ENCODE measurements at places on chromosomes 16 and 17.

DNA sequence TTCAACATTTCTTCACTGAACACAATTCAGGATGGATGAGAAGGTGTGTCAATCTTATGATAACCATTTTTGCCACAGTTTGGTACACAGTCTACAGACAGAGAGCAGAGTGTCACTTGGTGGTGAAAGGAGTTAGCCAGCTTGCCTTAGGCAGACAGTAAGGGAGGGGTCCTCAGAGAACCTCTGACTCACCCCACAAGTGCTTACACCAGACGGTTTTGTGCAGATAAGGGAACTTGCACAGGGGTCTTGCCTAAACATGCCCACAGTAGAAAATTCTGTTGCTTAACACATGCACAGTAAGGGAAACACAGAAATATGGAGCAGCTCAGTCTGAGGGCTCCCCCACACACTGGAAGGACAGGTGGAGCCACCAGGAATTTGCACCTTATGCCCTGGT lies 204.5 kb upstream of the CDH8 start:
- DNase-seq = peak; percentile 41

DNA sequence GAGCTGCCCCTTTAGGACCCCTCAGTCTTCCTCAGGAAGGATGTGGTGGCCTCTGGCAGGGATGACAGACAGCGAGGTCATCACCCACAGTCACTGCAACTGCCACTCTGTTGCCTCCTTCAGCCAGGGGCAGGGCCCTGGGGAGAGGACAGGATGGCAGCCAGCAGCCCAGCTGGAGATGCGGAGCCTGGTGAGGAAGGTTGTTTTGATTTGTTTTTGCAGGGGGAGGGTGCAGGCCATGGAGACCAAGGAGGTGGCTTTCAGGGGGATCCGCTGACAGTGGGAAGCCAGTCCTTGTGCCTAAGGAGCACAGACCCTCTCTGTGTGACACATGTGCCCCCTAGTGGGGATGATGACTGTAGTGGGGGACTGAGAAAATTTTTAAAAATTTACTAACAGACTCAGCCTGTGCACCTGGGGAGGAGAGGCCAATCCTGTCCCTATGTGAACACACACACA lies 7.4 kb downstream of the PRCD start:
- peak; percentile 84 for DNase-seq

GRCh38 chr17:13609941-13610340 lies 8.2 kb upstream of the HS3ST3A1 start:
- DNase-seq = no peak

GRCh38 chr16:79801646-79802045 lies 201.1 kb upstream of the MAF start:
- no peak for DNase-seq

GRCh38 chr16:49129935-49130334 lies 151.7 kb downstream of the CBLN1 start:
- DNase-seq = no peak

DNA sequence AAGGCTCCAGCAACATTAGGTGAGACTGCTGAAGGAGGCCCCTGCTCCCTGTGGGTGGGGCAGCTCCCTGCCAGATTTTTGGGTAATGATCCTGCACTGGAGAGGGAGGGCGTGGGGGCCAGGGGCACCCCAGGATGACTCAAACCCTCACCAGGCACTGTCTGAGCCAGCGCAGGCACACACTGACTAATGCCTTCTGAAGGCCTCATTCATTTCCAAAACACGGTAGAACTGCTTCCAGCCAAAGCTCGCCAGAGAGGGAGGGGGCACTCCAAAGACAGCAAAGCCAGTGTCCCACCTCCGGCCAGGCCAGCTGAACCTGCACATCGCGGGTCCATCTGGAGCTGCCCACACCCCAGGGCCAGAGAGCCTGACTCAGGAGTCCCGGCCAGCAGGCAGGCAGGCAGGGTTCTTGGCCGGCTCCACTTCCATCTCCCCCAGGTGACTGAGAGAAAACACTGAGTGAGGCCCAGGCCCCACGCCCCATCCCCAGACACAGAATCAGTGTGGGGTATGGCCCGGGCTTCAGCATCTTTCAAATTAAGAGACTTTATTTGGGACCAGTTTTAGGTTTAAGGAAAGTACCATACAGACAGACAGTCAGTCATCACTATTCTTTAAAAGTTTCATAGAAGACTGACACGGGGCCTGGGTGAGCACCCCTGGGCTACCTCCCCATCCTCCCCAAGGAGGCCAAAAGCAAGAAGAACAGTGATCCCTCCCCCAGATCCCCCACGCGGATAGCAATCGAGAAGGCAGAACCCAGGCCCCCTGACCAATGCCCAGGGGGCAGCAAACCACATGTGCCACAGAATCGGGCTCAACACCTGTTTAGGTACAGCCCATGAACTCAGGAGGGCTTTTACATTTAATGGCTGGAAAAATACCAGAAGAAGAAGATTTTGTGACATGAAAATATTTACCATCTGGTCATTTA lies 2.3 kb downstream of the PIEZO1 start:
- no peak for DNase-seq

GRCh38 chr16:12826559-12826958 lies 22.9 kb upstream of the CPPED1 start:
- no peak for DNase-seq

DNA sequence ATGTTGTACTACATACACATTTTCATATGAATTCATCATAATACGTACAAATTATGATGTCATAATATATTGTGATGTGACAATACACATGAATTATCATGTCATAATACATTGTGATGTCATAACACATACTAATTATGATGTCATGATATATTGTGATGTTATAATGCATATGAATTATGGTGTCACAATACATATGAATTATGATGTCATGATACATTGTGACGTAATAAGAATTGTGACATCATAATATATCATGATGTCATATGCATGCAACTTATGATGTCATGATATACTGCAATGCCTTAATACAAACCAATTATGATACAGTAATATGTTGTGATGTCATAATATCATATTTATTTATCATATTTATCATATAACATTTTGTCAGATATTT lies 2074.3 kb downstream of the TP53TG3F start:
- DNase-seq = no peak

- no peak for DNase-seq
Observed at GRCh38 chr17:74241431-74241830, 28.1 kb downstream of the TTYH2 start.

DNA sequence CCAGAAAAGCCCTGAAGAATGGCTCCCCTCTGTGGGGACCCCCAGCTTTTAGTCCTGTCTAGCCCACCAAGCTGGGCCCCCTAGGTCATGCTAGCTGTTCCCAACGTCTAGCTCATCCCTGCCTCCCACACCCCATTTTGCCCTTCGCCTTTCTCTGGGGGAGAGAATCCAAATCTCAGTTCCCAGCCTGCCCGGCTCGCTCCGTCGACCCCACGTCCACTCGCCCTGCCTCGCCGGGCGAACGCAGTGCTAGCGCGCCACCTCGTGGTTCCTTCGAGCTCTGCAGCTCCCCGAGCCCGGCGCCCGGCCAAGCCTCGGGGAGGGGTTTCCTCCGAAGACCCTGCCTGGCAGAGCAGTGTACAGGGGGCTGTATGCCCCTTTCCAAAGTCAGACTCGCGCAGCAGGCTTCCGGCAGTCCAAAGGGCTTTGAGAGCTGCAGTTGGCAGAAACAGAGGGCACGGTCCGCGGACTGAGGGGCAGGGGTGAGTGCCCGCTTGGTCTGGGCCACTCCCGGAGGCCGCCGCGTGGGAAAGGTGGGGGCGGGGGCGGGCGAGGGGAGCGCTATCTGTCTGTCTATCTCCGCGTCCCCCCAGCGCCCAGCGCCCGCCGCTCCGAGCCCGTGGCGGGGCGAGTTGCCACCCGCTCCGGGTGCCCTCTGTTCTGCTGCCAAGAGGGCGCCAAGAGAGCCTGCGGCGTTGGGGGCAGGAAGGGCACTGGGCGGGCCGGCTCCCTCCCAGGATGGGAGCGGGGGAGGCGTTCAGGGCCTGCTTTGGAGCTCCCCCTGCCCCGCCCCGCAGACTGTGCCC lies 1.7 kb upstream of the DLX3 start:
- DNase-seq = peak; percentile 40

GRCh38 chr17:34675143-34675542 lies 95.8 kb downstream of the TMEM132E start:
- no peak for DNase-seq

DNA sequence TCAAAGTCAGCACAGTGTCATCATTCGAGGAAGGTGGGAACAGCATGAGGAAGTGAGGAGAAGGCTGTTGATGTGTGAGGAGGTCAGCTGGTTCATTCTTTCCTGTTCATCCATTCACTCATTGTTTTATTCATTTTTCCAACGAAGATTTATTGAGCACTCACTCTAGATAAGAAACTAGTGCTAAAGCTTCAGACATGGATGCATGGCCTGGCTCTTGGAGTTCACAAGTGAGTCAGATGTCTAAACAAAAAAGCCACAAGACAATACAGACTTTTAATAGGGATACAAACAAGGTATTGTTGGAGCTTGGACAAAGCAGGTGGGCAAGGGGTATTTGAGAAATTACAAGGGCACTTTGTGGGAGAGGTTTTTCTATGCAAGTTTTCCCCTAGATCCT lies 31.3 kb upstream of the MPHOSPH6 start:
- DNase-seq = no peak

DNA sequence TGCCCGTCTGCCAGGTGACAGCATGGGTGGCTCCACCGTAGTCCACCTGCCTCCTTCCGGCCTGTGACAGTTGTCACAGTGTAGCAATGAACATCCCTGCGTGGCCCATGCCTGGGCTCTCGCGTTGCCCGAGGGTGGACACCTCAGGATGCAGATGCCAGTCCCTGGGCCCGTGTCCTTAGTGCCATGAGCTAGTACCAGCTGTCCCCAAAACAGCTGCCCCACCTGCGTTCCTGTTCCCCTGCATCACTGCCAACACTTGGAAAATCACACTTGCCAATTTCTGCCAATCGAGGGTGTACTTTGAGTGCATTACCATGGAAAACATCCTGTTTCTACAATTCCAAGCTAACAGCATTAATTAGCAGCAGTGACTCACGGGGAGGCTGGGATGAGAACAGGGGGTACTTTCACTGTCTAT lies 9.0 kb upstream of the C16orf95 start:
- no peak for DNase-seq

GRCh38 chr17:51742571-51742970 lies 415.9 kb downstream of the CA10 start:
- DNase-seq = no peak

DNA sequence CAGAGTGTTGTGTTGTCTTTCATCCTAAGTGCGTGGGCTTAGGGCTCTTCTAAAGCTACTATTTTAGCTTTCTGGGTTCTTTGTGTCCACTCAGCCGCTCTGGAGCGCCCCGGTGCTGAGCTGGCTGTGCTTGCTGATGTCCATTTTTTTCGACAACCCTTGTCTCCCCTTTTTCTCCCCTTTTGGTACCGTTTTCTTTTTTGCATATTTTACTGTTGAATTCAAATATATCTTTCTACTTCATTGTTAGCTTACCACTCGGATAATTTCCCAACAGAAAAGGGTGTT lies 1.2 kb downstream of the SRRM2 start:
- no peak for DNase-seq

DNA sequence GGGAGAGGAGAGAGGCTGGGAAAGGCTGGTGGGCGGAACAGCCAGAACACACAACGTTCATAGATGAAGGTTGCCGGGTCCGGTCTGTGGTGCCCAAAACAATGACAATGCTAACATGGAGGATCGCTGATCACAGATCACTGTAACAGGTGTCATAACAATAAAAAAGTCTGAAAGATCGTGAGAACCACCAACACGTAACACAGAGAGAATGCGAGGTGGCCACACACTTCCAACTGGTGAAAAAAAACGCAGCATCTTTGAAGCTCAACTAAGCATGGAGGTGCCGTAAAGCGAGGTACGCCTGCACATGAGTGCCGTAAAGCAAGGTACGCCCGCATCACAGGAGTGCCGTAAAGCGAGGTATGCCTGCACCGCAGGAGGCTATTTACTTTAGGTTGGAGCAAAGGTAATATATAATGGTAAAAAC lies 42.3 kb downstream of the ABR start:
- no peak for DNase-seq

DNA sequence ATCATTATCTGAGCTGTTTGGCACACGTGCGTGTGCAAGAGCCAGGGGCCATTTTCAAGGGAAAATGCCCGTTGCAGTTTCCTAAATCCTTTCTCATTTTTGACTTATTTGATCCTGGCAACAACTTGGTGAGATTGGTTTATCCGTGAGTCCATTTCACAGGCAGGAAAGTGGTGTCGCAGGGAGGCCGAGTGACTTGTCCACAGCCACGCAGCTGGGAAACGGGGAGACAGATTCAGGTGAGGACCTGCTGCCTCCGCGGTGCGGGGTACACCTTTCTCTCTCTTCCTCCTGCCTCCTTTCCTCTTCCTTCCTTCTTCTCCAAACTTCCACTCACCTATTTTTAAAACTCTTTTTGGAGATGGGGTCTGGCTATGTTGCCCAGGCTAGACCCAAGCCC lies 46.3 kb upstream of the ZCCHC14 start:
- no peak for DNase-seq

DNA sequence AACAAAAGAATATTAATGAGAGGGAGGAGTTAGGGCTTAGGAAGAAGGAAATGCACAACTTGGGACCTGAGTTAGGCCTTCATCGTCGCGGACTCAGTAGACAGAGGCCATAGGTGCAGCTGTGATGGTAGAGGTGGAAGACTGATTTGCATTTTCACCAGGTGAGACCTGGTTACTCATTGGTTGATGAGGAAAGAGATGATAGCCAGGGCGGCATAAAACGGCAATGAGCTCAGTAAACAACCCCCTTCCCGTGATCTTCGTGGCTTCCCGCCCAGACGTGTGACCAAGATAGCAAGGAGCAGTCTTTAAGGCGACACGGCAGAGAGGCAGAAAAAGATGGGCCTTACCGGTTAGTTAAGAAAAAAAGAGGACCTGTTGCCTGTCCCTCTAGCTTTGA lies at the start of gene TMC5:
TSS of gene TMC5 (plus strand) at position 244 of the 400 bp plus-strand sequence. CDS start 22,156 bp downstream, outside the sequence.
- no peak for DNase-seq

GRCh38 chr17:31289790-31290189 lies 7.2 kb downstream of the OMG start:
- DNase-seq = no peak

- no peak for DNase-seq
Observed at GRCh38 chr16:89020068-89020924, 43.3 kb upstream of the CBFA2T3 start.

DNA sequence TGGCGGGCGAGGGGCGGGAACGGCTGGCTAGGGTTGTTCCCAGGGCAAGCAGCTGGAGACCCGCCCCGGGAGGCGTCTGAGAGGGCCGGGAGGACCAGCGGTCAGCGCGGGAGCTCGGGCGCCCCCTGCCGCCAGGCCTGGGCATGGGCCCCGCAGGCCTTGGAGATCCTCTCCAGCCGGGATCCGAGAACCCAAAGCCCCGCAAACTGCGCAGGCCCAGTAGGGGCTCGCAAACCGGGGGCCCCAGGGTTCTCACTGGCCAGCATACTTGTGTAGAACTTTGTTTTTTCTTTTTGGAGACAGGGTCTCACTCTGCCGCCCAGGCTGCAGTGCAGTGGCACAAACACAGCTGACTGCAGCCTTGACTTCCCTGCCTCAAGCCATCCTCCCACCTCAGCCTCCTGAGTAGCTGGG lies 20.8 kb upstream of the ZNF423 start:
- no peak for DNase-seq

- no peak for DNase-seq
Observed at GRCh38 chr17:67124450-67125148, 80.2 kb downstream of the CACNG1 start.
